Karpas-422 (cell line): ENCODE measurements at places on chromosomes 5 and 9.

DNA sequence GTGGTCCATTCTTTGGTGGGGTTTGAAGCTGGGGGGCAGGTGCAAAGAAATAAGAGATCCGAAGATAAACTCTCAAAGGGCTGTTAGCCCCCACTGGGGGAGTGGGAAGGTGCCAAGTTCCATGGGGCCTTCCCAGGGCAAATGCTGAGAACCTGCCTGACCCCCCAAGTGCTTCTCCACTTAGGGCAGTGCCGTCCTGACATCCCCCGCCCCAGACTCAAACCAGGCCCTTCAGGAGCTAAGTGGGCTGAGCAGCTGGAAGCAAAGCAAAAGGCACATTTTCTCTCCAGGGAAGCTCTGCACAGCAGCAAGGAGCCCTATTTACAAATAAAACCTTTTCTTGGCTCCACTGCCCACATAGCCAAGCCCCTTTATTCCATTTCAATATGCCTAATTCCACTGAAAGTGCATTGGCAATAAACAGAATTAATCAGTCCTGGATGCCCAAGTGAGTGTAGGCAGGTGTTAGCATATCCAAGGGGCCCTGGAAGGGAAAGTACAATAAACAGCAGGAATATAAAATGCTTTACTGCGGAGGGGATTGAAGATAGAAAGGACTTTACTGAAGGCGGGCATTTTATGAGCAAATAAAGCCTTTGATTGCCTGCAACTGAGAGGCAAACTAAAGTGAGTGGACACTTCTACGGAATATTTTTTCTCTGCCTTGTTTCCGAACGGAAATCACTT lies 44.6 kb downstream of the WHRN start:
- no peak for DNase-seq

DNA sequence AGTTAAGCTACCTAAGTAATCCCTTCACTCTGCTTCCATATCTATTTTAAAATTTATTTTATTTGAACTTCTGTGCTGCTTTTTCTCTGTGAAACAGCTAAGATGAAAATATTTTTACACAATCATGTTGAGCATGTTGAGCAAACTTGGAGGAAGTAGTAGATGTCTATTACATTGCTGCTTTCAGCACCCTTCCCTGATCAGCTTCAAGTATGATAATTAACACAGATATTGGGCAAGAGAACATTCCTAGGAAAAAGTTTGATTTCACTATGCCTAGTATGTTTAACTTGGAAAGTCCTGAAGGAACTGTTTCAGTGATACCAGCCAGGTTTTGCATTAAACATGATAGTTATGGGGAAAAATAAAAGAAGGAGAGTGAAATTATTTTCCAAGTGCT lies 283.6 kb downstream of the ELAVL2 start:
- no peak for DNase-seq

- no peak for DNase-seq
Measured at GRCh38 chr9:137556069-137556838, 4.6 kb downstream of the MRPL41 start.

GRCh38 chr9:128192601-128193371 lies 1.4 kb upstream of the CIZ1 start:
- peak; percentile 83 for DNase-seq

DNA sequence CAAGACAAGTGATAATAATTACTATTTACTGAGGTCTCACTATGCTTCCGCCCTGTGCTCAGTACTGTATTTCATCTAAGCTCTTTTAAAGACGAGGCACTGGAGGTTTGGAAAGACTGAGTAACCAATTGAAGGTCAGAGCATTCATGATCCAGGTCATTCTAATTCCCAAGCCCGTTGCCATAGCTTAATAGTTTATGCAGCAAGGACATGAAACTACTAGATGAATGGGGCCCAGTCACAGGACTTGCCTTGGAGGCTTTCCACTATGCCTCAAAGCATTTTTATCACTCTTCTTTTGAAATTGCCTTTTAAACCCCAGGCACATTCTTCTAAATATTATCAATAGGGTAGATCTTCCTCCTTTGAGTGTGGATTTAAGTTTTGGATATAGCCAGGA lies 17.2 kb upstream of the NFIB start:
- DNase-seq = no peak

DNA sequence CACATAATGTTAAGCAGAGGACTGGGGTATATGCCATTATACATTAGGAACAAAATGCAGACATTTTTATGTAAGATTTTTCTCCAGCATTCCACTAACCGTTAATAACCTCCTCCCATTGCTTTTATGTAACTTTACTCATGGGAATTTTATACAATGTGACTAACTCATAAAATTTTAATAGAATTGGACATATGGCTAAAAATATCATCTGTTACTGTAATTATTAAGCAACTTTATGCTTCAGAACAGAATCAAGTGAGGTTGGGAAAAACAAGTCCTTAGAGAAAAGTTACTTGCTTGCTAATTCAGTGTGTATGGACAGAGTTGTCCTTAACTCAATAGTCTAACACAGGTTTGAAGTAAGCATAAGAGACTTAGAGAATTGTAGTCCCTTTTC lies 54.8 kb upstream of the PCSK1 start:
- no peak for DNase-seq

DNA sequence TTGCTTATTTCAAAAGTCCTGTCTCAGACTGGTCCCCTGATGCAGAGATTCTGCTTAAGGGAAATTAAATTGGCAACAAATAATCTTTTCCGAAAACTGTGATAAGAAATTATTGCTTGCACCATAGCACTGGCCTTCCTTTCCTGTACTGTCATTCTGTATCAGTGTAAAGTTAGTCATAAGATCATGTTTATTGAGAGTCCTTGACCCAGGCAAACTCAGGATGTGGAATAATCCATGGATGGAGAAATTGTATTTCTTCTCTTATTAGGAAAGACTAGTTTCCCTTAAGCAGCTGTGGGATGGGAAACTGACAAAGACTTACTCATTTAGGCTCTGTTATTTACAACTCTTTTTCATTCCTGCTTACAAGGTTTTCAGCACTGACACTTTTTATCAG lies 83.0 kb upstream of the RANBP6 start:
- peak; percentile 2 for DNase-seq

GRCh38 chr9:80359941-80360881 lies 788.4 kb downstream of the TLE4 start:
- DNase-seq = no peak

DNA sequence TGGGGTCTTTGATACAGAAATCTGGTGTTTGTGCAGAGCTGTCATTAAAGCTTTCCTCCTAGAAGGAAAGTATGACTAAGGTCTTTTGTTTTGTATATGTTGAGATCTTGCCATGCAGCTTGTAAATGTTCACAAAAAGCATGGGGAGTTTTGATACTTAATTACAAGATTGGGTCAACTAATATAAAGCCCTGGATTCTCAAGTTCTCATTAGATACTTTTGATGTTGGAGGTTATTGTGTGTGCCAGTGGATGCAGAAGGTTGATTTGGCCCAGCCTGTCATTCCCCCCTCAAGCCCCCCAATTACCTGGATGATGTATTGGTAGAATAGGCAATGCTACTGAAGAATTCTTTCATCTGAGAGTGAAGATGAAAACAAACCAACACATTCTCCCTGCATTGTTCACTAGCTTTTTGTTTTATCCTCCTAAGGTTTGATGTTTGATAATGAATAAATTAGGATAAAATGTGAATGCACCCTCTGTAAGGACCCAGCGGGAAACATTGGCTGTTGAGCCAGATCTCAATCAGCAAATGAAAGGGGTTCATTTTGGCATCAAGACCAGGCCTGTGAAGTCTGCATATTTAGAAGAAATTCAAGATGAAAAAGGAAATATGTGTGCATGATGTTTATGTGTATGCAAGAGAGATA lies 61.9 kb upstream of the ADAMTS19 start:
- DNase-seq = no peak

DNA sequence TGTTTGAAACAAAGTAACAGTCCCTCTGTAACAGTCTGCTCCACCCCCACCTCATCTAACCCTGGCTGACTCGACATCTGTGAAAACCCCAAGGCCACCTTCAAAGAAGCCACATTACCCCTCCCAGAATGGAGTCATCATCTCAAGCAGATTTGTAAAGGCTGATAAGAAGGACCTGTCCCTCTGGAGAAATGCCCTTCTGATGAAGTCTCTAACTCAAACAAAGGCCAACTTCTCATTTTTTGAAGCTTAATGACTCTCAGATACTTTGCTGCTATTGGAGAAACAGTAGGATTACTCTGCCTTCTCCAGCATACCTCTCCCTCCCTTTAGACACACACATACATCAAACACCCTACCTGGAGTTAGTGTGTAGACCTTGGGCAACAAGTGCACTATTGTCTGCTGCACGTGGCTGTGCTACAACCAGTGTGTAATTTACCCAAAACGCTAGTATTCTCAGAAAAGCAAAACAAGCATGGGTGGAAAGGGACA lies 5.3 kb upstream of the SUSD1 start:
- no peak for DNase-seq

DNA sequence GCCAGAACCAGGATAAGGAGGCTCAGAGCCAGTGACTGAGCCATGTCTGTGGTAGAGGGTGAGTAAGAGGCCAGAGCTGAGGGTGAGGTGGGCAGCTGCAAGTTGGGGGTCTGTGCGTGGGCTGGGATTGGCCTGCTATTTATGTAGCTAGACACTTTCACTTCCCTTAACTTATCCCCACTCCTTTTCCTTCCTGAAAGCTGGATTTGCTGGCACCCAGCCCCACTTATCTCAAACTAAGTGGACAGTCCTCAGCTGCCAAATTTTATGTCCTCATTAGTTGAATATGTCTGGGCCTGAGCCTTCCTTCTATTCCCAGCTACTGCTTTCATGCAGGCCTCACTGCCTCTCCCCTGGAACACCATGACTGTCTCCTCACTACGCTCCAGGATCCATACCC lies at the start of gene CCL21:
Gene CCL21, minus strand, starts transcription at position 114 of the 400 bp plus-strand sequence. Its CDS starts 70 bp downstream, at position 44.
- no peak for DNase-seq

DNA sequence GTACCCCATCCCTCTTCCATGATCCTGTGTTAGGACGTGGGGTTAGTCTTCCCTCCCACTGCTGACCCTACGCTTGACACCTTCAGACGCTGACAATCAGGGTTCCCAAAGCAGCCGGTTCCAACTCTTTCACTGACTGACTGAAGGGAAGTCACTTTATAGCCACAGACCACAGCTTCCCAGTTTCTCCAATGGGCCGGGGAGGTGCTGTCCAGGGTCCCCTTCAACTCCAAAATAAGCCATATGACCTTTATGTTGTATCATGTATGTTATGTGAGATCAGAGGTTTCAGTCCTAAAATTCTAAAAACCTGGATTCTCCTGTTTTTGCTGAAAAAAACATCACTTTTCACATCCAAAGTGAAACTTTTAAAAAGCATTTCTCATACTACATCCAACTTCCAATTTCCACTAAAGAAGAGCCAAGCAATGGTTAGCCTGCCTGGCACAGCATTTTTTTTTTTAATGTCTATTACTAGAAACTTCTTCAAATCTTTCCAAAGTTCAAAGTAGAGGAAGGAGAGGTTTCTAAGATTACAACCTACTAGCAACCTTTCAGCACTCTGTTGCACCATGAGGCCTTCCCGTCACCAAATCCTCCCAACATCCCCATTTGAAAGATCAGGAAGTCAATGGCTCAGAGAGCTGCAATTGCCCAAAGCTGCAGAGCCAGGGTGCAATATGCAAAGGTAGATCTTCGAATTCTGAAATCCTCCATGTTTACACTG lies 5.2 kb downstream of the EPB41L4B start:
- DNase-seq = no peak

DNA sequence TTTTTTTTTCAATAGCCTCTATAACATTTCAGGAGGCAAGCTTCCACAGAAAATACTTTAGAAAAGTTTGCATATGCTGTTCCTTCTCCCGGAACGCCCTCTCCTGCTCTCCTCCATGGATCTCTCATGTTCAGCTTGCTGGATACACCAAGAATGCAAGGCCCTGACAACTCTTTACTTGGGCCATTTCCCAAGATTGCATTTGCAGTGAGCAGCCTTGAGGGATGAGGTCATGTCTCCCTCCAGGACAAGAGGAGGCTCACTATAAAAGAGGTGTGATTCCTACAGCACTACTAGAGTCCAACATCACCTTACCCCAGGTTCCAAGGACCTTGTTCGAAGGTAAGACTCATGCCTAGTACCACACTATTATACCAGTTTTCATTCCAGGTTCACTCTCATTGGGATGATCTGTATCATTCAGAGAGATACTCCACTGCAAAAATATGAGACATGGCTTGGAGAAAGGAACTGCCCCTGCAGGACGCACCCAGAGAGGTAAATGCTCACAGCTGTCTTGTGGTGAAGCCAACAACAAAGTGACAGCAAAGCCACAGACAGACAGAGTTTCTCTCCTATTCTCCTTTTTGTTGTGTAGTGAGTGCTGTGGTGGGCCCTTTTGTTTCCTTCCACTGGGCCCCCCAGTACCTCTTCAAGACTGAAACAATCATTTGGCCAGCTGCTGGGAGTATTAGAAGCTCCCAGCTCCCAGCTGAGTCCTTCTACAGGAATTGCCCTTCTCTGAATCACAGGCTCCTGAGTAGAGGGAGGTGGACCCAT lies 151.7 kb upstream of the ZNF366 start:
- peak; percentile 2 for DNase-seq

GRCh38 chr9:135067096-135067710 lies 20.3 kb upstream of the OLFM1 start:
- no peak for DNase-seq
